ENCODE measurements at places on chromosomes 5 and 9.

GRCh38 chr5:24555229-24555628 lies 89.5 kb downstream of the CDH10 start:
- no peak for DNase-seq

- no peak for DNase-seq
Observed at GRCh38 chr5:126535856-126536545, 59.0 kb downstream of the ALDH7A1 start.

DNA sequence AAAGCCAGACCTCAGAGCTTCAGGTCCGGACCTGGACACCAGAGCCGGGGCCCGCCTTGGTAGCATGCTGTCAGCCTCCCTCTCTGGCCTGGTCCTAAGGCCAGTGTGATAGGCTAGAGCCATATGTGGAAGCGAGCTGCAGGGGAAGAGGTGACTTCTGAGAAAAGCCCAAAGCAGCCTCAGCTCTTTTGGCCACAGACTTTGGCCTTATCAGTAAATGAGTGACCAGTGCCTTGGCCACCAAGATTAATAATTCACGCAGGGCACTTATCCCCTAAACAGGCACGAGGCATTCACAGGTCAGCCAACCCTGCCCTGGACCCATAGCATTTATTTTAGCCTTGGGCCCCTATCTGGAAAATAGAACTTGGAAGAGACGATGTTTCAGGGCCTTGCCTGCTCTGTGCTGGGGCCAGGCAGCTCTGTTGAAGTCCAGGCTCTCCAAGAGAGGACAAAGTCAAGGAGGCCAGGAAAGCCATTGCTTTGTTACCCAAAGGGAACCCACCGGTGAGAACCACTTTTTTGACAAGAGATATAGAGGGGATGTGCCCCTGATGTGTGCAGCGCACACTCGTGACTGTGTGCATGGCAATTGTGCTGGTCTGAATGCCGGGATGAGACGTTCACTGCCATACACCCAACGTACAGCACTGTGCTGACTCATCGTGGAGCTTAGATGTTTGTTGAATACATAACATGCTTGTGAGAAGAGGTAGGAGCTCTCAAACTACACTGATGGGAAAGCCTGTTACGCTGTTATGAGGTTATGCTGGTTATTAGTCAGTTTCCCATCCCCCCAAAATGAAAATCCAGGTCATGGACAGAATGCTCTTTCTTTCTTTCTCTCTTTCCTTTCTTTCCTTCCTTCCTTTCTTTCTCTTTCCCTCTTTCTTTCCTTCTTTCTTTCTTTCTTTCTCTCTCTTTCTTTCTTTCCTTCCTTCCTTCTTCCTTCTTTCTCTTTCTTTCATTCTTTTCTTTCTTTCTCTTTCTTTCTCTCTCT lies 5.0 kb upstream of the SLC34A1 start:
- DNase-seq, result peak; percentile 65

- DNase-seq, result no peak
Observed at GRCh38 chr5:105503950-105504349, 1941.4 kb upstream of the NUDT12 start.

GRCh38 chr5:103446813-103447212 lies 115.8 kb downstream of the NUDT12 start:
- DNase-seq, result no peak

DNA sequence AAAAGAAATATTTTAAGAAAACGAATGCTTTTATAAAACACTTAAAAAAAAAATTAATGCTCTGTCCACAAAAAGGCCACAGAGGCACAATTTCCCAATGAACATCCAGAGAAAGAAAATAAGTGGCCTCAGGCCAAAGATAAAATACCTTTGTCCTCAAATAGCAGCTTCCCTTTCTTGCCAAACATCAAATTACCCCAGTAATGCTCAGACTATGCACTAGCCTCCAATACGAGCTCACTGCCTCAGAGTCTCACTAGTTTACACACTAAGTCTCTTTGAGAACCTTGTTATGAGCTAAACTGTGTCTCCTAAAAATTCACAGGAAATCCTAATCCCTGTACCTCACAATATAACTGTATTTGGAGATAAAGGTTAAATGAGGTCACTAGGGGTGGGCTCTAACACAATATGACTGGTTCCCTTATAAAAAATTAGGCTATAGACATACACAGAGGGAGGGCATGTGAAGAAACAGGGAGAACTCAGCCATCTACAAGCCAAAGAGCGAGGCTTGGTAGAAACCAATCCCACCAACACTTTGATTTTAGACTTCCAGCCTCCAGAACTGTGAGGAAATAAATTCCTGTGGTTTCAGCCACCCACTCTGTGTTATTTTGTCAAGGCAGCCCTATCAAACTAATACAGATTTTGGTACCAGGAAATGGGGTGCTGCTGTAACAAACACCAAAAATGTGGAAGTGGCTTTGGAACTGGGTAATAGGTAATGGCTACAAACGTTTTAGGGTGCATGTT lies 4.4 kb downstream of the MPDZ start:
- DNase-seq, result no peak

GRCh38 chr9:131012396-131012917 lies 3.5 kb downstream of the LAMC3 start:
- DNase-seq, result no peak

DNA sequence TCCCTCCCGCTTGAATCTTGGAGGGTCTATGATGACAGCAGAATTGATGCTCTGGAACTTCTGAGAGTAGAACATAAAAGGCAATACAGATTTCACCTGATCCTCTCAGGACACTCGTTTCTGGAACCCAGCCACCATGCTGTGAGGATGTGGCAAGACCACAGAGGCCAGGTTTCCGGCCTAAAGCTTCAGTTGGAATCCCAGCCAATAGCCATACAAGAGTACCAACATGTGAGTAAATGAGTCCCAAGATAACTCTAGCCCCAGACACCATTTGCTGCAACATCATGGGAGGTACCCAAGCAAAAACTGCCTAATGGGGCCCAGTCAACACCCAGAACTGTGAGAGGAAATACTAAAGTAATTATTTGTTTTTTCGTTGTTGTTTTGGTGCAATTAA lies 65.7 kb upstream of the MARCHF11 start:
- no peak for DNase-seq

DNA sequence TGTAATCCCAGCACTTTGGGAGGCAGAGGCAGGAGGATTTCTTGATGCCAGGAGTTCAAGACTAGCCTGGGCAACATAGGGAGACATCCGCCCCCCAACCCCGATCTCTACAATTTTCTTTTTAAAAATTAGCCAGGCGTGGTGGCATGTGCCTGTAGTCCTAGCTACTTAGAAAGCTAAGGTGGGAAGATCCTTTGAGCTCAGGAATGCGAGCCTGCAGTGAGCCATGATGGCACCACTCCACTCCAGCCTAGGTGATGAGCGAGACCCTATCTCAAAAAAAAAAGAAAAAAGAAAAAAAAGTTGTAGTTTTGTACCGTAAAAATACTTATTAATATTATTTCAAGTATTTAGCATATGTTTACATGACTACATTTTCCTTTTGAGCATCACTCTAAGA lies 29.3 kb downstream of the TSSK1B start:
- no peak for DNase-seq

GRCh38 chr9:88753691-88754367 lies 218.9 kb downstream of the NXNL2 start:
- no peak for DNase-seq

- DNase-seq, result peak; percentile 71
Observed at GRCh38 chr5:41748631-41749030, 121.6 kb downstream of the OXCT1 start.

DNA sequence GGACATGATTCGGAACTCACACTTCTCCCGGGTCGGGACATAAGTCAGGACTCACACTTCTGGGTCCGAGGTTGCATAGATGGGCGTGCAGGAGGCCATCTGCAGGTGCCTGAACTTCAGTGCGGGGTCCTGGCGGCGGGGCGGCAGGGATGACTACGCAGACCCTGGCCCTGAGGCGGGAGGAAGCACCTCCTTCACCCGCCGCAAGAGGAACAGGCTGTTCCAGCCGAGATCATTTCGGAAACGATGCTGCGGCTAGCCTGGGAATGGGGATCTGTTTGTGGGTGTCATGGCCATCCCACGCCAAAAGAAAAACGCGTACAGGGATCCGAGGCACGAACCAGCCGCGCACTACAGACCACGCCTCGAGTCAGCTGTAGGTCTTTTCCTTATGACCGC lies 196.6 kb downstream of the TTLL11 start:
- DNase-seq, result no peak

GRCh38 chr5:169637085-169637548 lies at the start of gene DOCK2:
DOCK2 (plus strand) TSS chr5:169637275; CDS start chr5:169637327, 52 bp downstream.
- DNase-seq, result peak; percentile 85

DNA sequence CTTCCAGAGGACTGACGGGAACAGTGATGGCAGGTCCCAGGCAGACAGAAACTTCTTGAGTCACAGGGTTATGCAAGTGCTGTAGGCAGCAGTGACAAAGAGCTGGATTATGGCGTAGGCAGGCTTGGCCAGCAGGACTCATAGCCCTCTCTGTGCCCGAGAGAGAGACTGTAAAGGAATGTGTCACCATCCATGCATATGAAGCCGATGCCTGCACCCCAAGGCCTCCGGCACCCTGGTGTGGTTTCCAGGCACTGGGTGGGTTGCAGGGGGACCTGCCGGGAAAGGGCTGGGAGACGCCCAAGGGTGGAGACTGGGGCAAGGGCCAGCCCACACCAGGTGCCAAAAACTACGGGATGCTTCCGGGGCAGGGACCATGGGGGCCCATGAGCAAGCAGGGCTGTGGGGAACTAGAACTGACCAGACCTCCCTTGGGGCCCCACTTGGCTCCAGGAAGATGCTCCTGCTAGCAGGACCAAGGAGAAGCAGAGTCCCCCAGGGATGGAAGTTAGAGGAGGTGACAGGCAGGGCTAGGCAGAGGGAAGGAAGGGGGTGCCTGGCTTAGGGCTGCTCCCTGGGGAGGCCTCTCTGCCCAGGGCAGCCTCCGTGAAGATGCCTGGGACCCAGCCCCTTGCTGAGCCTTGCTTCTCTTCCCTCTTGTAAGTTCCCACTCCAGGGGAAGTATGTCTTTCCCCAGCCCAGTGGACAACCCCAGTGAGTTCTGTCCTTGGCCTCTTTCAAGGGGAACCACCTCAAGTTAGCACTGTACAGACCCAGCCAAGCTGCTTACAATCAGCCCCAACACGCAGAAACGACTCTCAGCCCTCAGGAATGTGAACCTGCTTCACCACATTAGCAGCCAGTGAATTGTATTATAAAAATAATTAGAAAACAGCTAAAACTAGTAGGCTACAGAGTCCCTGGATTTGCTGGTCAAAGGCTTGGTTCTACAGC lies 10.5 kb upstream of the IPPK start:
- DNase-seq, result no peak
